K562 (cell line): ENCODE measurements at places on chromosomes 3 and 15. TPM values are rescaled to one million over a fixed set of nuclear protein-coding genes. Genes with fewer than 3 reads are reported as not detected.

- H3K4me3 ChIP-seq, result no peak overlapping the region
- H3K27me3 ChIP-seq, result no peaks in the 10 kb centered on the region
These were observed 4.8 kb downstream of the C3orf52 start for GRCh38 chr3:112090887-112091586.

DNA sequence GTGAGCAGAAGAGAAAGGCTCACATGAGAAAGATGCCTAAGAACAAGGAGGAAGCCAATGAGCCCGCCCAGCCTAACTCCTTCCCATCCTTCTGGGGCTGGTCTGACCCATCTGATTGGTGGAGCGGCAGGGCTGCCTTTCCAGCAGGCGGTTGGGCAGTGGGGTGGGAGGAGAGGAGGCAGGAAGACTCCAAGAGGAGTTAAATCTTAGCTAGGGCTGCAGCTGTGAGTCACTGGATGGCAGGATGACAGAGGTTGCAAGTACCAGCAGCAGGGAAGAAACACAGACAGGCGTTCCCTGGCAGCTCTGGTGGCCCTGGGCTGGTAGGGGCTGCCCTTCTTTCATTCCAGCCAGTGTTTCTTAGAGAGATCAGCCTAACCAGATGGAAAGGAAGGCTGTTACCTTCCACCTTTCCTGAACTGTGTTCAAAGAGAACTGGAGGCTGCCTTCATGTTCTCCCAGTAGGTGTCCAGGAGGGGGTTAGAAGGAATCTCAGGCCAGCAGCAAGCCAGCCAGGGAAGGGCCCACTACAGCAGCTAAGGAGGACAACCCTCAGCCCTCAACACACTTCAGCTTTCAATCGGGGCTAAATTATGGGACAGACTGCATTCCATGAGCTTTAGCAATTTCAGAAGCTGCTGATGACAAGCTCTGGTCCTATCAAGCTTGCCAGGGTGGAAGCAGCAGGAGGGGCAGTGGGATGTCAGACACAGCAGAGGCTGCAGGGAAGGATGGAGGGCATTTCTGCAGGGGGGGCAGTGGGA is 50.3 kb downstream of the CHSY1 start:
- DNase-seq, result peak; percentile 29
- H3K27ac ChIP-seq, result no peak overlapping the region
- no peaks in the 10 kb centered on the region for H3K36me3 ChIP-seq
- H3K4me3 ChIP-seq, result no peak overlapping the region

DNA sequence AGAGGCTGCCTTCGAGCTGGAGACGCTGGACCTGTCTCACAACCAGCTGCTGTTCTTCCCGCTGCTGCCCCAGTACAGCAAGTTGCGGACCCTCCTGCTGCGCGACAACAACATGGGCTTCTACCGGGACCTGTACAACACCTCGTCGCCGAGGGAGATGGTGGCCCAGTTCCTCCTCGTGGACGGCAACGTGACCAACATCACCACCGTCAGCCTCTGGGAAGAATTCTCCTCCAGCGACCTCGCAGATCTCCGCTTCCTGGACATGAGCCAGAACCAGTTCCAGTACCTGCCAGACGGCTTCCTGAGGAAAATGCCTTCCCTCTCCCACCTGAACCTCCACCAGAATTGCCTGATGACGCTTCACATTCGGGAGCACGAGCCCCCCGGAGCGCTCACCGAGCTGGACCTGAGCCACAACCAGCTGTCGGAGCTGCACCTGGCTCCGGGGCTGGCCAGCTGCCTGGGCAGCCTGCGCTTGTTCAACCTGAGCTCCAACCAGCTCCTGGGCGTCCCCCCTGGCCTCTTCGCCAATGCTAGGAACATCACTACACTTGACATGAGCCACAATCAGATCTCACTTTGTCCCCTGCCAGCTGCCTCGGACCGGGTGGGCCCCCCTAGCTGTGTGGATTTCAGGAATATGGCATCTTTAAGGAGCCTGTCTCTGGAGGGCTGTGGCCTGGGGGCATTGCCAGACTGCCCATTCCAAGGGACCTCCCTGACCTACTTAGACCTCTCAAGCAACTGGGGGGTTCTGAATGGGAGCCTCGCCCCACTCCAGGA is 21.1 kb downstream of the NRROS start:
- H3K27me3 ChIP-seq, result no peaks in the 10 kb centered on the region
- peaks cover 42% of the 10 kb centered on the region for H3K36me3 ChIP-seq
- peaks cover 35% of the 10 kb centered on the region for H3K4me1 ChIP-seq
- H3K4me3 ChIP-seq, result no peak overlapping the region
- no peak overlapping the region for H3K27ac ChIP-seq

DNA sequence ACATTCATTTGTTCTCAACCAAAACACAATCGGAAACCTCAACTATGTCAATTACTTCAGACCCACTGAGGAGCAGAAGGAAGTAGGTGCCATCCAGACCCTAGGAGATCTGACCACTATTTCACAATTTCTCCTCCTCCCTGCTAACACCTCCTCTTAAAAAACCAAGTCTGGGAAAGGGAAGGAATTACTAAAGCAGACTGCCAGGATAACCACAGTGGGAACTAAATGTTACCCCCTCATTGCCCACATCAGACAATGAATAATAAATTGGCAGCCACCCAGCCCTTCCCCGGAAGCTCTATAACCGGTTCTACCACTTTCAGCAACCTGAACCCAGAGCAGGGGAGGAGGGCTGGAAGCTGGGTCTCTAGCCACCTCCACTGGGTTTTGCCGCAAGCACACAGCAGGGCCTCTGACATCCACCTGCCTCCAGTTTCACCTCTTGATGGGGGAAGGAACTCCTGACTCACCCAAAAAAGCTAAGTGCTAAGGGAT is 17.6 kb downstream of the C15orf62 start:
- peaks cover 10% of the 10 kb centered on the region; the same call in 1 of the 3 replicates for H3K36me3 ChIP-seq
- no peaks in the 10 kb centered on the region for H3K27me3 ChIP-seq
- H3K4me3 ChIP-seq, result no peak overlapping the region

DNA sequence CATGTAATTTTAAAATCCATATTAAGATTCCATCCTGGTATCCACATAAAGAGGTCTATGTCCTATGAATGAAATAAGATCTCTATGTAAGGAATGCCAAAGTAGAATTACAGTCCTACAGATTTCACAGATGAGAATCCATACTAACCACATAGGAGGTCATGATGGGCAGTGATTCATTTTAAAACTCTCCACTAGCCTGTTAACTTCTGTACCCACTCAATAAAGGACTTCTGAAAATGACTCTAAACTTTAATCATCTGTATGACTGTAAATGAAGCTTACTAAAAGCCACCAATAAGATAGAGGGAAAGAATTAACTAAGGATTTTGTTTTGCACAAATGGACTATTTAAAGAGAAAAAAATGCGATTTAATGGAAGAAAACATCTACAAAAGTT is 28.7 kb downstream of the MORC1 start:
- no peak for DNase-seq
- no peaks in the 10 kb centered on the region for H3K4me1 ChIP-seq
- no peak overlapping the region for H3K4me3 ChIP-seq

DNA sequence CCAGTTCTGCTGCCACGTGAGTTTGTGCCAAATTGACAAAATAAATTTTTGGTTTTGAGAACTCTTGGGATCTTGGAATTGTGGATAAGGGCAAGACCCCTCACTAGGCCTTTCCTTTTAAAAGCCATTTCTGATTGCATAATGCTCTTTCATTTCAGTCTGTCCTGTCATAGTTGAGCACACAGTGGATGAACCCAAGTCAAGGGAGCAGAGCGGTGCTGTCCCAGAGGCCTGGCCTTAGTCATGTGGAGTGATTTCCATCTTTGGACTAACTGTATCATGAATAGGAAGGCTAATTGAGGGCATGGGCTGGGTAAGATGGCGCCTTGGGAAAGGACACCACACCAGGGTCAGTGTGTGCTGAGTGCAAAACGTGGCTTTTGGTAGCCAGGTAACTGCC is 304.0 kb downstream of the UACA start:
- peaks cover 13% of the 10 kb centered on the region; the same call in 1 of the 2 replicates for H3K4me1 ChIP-seq
- no peaks in the 10 kb centered on the region for H3K27me3 ChIP-seq
- no peak for DNase-seq

GRCh38 chr15:74867466-74868038 is 5.6 kb downstream of the SCAMP2 start:
- no peaks in the 10 kb centered on the region for H3K27me3 ChIP-seq
- DNase-seq, result no peak
- no peak overlapping the region for H3K27ac ChIP-seq
- H3K36me3 ChIP-seq, result peaks cover 45% of the 10 kb centered on the region
- H3K4me1 ChIP-seq, result peaks cover 22% of the 10 kb centered on the region; the same call in 2 of the 3 replicates

Gene PIF1
- total RNA-seq, result 16.8 and 21.7 TPM in 2 replicates

Gene SIDT1
- total RNA-seq, result 0.18 TPM in 1 of 2 replicates, not detected in the other

Gene TMEM108
- total RNA-seq, result 9.9 and 11.1 TPM in 2 replicates

Gene CYP1A2
- total RNA-seq, result not detected in 2 replicates

Gene SEMA3F
- 2.6 and 3.0 TPM in 2 replicates for total RNA-seq
